ENCODE measurements at places on chromosomes 11 and 22.

- H3K4me3 ChIP-seq: no peak overlapping the region
- H3K36me3 ChIP-seq: no peaks in the 10 kb centered on the region
These were observed 131.3 kb downstream of the LARGE1 start for GRCh38 chr22:33788927-33789326.

- H3K36me3 ChIP-seq: no peaks in the 10 kb centered on the region
- DNase-seq: no peak
- H3K4me3 ChIP-seq: no peak overlapping the region
- no peaks in the 10 kb centered on the region for H3K27me3 ChIP-seq
- no peaks in the 10 kb centered on the region for H3K4me1 ChIP-seq
These were observed 10.7 kb downstream of the VSIG10L2 start for GRCh38 chr11:125956391-125957134.

DNA sequence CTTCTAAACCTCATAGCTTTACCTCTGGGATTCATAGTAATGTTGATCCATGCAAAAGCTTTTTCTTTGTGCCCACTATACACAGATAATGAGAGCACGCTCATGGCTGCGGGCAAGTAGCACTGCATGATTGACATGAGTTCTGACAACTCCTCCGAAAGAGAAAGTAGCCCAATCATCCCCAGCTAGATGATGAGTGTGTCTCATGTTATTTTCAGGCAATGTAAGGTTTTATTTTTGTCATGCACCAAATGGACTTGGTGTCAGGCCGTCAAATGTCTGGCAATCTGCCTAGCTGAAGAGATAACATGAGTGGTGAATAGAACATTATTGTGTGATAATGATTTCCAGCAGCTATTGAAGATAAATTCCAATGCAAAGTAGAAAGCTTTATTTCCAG, 662.6 kb downstream of the NTM start:
- peaks cover 4% of the 10 kb centered on the region for H3K4me1 ChIP-seq
- no peak for DNase-seq
- H3K27me3 ChIP-seq: no peaks in the 10 kb centered on the region
- no peak overlapping the region for H3K4me3 ChIP-seq
- peak overlapping the region; percentile 32 for H3K27ac ChIP-seq

DNA sequence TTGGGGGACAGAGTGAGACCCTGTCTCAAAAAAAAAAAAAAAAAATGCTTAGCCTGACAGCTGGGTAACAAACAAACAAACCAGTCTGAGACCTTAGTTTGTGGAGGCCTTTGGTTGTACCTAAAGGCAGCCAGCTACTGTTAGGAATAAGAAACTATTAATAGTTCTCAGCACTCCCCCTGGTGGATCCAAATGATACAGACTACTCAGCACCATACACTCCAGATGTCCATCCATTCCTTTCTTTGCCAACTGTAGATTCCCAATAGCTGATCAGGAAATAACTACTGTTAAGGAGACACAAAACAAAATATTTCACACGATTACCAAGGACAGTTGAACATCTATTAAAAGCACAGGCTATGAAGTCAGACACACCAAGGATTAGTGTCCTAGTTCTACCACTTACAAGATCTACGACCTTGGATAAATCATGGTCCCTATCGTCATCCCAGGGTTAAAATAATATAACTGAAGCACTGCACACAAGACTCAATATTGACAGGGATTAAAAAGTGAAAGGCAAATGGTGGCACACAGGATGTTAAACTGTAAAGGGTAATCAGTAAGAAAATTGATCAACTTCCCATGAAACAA, 17.2 kb downstream of the CLDN25 start:
- H3K4me1 ChIP-seq: no peaks in the 10 kb centered on the region
- peak; percentile 42 for DNase-seq
- no peak overlapping the region for H3K27ac ChIP-seq
- H3K36me3 ChIP-seq: peaks cover 2% of the 10 kb centered on the region

DNA sequence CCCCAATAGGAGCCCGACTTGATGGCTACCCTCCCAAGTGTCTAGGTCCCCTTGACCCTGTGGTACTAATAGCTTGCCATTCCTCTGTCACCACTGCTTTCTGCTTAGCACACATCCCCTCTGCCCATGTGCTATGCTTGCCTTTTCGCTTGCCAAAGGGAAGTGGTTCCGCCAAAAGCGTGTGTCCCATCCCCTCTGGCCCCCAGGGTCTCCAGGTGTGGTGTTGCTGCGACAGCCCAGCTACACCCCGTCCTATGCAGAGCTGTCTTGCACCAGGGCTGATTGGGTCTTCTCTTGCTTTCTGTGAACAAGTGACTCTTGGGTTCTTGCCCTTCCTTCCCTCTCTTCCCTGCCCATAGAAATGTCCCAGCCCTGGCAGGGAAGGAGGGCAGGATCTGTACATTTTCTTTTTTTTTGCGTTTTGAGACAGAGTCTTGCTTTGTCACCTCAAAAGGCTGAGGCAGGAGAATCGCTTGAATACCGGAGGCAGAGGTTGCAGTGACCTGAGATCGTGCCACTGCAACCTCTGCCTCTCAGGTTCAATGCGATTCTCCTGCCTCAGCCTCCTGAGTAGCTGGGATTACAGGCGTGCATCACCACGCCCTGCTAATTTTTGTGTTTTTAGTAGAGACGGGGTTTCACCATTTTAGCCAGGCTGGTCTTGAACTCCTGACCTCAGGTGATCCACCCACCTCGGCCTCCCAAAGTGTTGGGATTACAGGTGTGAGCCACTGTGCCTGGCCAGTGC, 3.9 kb downstream of the TANGO2 start:
- H3K4me3 ChIP-seq: no peak overlapping the region
- peaks cover 2% of the 10 kb centered on the region for H3K4me1 ChIP-seq
- no peak for DNase-seq
- H3K36me3 ChIP-seq: no peaks in the 10 kb centered on the region
- H3K27ac ChIP-seq: no peak overlapping the region

DNA sequence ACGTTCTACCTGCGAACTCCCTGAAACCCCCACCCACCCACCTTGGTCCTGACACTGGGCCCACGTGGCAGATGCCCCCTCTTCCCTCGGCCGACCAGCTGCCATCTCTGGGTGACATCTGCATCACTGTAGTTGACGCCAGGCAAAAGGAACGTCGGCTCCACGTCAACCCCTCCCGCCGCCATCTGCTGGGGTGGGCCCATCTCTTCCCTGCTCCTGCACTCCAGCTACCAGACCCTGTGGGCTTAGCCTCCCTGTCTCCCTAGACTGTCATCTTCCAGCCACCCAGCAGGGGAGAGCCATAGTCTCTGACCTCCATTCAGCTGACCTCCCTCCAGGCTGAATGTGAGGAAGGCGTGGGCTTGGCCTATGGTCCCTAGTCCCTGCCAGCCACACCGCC, 21.4 kb downstream of the CHID1 start:
- no peak overlapping the region for H3K27ac ChIP-seq
- peaks cover 6% of the 10 kb centered on the region for H3K36me3 ChIP-seq
- DNase-seq: no peak
- no peak overlapping the region for H3K4me3 ChIP-seq
- H3K4me1 ChIP-seq: no peaks in the 10 kb centered on the region

GRCh38 chr11:120688163-120688562, 176.6 kb downstream of the GRIK4 start:
- no peak overlapping the region for H3K4me3 ChIP-seq
- no peaks in the 10 kb centered on the region for H3K36me3 ChIP-seq
- H3K27me3 ChIP-seq: no peaks in the 10 kb centered on the region
- no peak for DNase-seq
- H3K27ac ChIP-seq: no peak overlapping the region

DNA sequence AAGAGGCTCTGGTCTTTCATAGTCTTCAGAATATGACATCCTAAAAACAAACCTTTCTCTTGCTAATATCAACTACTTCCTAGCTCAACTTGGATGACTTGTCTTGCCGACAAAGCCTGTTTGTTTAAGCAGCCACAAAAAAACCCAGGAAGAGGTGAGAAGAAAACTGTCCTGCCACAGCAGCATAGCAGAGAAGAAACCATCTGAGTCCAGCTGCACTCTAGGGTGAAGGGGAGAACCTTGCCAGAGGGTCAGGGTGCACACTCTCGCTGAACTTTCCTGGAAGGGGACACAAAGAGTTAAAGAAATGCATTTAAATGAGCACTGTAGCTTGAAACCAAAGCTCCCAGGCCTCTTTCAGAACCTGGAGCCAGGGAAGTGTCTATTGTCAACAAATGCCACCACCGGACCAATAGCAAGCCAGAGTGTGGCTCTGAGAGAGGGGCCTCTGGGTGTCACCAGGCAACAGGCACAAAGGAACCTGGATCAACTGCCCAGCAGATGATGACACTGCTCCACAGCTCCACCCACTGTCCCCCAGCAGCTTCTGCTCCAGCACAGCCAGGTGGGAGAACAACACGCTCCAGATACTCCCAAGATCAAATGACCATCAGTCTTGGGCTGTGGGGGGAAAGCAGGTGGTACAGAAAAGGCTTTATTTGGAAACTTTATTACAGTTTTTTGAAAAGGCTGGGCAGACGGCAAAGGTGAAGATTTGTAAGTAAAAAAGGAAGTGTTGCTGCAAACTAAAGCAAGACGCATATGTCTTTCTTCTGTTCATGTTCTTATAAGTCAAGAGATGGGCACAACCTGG, 105.7 kb downstream of the RASSF10 start:
- H3K4me3 ChIP-seq: no peak overlapping the region
- H3K27me3 ChIP-seq: no peaks in the 10 kb centered on the region
- H3K27ac ChIP-seq: no peak overlapping the region

DNA sequence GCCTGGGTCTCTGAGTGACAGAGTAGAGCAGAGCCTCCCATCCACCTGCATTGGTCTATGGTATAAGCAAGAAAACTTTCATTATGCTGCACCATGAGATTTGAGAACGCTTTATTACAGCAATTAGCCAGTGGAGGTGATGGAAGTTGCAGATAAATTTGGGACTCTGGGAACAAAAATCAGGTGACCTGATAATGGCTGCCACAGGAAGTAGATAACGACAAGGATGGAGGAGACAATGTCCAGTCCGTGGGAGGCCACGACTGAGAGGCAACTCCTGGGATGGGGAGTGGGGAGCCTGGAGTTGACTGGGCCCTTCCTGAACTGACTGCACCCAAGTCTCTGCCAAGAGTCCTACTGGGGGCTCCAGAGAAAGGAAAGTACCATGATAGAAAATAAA, 4.7 kb downstream of the MRGPRD start:
- no peaks in the 10 kb centered on the region for H3K36me3 ChIP-seq
- no peak for DNase-seq
- no peaks in the 10 kb centered on the region for H3K4me1 ChIP-seq
- H3K27me3 ChIP-seq: peaks cover 5% of the 10 kb centered on the region
- no peak overlapping the region for H3K27ac ChIP-seq
- no peak overlapping the region for H3K4me3 ChIP-seq

GRCh38 chr22:39724857-39725256, 154.3 kb downstream of the CACNA1I start:
- no peaks in the 10 kb centered on the region for H3K4me1 ChIP-seq
- no peak overlapping the region for H3K4me3 ChIP-seq
- no peaks in the 10 kb centered on the region for H3K36me3 ChIP-seq
- no peak for DNase-seq

- no peak overlapping the region for H3K27ac ChIP-seq
- no peaks in the 10 kb centered on the region for H3K27me3 ChIP-seq
- H3K4me1 ChIP-seq: no peaks in the 10 kb centered on the region
- no peak overlapping the region for H3K4me3 ChIP-seq
- H3K36me3 ChIP-seq: no peaks in the 10 kb centered on the region
These were observed 61.3 kb downstream of the LRRC4C start for GRCh38 chr11:41398175-41398574.

All from fibroblast of lung (primary cell).